ENCODE measurements at places on chromosomes 2 and 18. TPM values are rescaled to one million over a fixed set of nuclear protein-coding genes. Genes with fewer than 3 reads are reported as not detected.

- DNase-seq: peak; percentile 99
These were observed 8.7 kb downstream of the CEP68 start for GRCh38 chr2:65064728-65065552.

DNA sequence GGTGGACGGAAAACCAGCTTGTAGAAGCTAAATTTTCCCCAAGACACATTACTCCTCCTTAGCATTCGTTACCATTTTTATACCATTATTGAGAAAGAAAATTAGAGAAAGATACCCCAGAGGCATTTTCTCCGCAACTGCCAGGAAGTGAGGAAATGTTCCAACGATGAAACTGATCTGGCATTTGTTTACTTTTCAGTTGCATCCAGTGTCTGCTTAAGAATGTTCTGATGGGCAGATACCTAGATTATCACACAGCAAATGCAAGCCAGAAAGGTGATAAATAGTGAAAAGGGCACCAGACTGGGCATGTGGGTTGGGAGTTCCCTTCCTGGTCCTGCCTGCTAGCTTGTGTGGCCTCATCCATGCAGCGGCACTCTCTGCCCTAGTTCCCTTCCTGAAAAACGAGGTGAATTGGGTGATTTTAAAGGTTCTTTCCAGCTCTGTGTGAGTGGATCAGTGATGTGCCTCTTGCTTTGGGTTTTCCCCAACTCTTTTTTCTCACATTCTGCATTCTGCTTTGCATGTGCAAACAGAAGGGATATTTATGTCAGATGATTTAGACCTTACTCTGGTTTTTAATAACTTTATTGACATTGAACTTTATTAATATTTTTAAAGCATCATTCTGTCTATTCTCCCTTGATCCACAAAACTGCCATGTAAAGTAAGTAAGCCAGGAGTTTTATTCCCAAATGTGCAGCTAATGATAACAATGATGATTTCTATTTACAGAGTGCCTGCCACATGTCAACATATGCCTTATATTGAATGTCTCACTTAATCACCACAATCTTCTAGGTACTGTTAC lies 139.6 kb downstream of the INSIG2 start:
- no peak for DNase-seq

The FEV gene
- total RNA-seq: not detected

The LRRC30 gene
- not detected for total RNA-seq

DNA sequence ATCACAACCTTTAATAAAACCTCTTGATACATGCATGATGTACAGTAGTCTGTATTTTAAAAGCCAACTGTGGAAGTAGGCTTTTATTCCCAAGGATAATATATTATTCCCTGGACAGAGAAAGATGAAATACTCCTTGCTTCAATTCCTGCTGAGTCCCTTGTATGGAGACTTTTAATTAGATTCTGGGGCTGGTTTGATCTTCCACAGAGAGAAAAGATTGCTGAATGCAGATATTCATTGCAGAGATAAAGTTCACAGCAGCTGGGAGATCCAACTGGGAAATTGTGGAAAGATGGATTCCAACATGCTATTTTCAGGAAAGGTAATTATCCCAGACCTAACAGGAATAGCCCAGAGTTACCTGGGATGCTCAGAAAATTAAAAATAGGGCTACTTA lies 607.0 kb upstream of the HS6ST1 start:
- no peak for DNase-seq

GRCh38 chr2:200188876-200189275 lies 117.6 kb upstream of the SPATS2L start:
- no peak for DNase-seq

The TRABD2A gene
- total RNA-seq: 14.4 TPM

GRCh38 chr2:204012072-204012653 lies 75.6 kb downstream of the ICOS start:
- DNase-seq: no peak

The MROH2A gene
- not detected for total RNA-seq

GRCh38 chr2:139631966-139632365 lies 851.8 kb upstream of the NXPH2 start:
- DNase-seq: no peak

The SULT6B1 gene
- not detected for total RNA-seq

- DNase-seq: peak; percentile 37
These were observed 26.6 kb upstream of the PLB1 start for GRCh38 chr2:28469304-28469703.

All from fibroblast of lung (primary cell).